8988T (cell line): ENCODE measurements at places on chromosomes 7 and 10.

DNA sequence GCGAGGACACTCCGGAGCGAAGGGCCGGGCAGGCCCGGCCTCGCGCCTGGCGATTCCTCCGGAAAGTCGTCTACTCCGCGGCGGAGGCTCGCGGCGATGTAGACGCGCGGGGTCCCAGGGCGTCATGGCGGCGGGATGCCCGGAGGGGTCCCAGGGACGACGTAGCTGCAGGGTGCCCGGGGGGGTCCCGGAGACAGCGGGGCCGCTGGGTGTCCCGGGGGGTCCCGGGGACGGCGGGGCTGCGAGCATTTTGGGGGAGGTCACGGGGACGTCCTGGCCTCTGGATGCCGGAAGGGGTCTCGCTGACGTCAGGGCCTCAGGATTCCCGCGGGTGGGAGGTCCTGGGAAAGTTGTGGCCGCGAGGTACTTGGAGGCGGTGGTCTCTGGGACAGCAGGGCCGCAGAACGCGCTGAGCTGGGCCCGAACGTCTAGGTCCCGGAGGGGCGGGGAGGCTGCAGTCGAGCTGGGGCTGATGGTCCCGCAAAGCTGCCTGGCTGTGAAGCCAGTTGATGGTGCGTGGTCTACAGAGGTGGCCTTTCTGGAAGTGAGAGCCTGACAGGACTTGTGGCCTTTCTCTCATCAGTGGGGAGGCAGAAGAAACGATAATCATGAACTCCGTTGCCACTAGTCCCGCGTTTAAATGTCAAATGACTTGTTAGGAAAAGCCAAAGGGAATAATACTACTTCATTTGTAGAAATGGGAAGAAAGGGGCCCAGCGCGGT lies 637 bp downstream of the HSPA14 start:
- no peak for DNase-seq

DNA sequence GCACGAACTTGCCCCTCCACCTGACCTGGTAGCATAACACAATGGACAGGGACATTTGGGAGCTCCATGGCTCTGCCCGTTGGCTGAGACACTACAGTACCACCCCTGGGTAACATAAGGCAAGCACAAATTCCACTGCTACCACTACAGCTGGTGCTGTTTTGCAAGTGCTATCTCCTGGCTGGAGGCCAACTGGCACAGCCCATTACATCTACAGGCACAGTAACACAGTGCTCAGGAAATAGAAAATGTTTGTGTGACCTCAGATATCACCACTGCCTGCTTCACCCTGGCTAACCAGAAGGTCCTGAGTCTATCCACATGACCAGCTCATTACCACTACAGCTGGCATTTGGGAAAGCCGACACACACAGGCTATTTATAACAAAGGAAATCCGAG lies 631.1 kb upstream of the MBL2 start:
- no peak for DNase-seq

- DNase-seq = peak; percentile 18
Measured at GRCh38 chr7:134480730-134481129, 21.8 kb upstream of the AKR1B1 start.

DNA sequence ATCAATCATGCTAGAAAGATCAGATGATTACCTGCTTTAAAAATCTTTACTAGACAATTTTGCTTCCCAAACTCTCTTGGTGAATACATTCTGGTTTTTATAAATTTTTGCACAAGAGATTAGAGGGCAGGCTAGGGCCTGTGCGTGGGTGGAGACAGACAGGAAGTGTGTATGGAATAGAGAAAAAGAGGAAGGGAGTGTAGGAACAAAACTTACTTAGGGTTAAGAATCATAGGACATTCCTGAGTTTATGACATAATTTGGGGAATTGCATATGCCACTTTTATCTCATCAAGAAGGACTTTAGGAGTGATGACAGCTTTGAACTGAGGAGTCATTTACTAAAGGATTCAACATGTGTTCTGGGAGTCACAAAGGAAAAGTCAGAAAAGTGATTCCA lies 31.3 kb downstream of the LAMB1 start:
- no peak for DNase-seq

DNA sequence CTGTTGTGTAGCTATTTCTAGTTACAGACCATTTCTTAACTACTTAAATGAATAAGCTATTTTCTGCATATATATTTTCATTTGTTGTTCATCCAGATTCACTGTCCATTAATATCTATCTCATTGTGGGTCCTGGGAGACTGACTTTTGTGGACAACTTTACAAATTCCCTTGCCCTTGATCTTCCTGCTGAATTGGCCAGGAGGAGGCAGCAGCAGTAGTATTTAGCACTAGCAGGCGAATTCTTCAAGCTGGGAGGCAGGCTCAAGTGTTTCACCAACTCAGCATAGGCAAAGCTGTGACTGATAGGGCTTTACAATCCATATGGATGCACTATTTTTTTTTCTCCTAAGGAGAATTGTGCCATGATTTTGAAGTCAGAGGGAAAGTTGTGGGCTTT lies 461.0 kb upstream of the NRG3 start:
- DNase-seq = no peak

DNA sequence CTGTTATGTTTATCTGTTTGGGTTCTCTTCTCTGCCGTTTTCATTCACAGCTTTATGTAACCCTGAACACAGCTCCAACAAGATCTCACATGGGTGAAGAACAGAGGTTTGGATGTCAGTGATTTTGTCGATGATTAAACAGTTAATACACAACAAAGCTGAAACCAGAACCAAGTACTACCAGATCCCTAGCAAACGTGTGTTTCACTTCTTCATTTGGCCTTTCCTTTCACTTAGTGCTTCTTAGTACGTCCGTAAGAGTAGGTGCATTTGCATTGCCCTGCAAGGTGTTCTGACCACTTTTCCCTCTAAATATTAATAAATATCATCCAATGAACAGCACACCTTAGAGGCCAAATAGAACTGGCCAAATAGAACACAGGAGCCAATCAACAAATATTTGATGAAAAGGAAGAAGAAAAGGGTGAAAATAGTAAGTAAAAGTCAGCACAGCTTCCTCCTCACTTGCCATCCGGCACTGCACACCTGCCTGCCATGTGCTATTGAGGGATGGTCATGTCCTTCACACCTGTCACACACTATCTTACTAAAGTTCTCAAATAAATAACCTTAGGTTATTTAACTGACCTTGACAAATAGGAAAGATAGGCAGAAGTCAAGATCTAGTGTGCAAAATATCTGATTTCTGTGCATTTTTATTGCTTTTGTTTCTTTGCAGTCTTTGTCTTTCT lies 252.6 kb upstream of the ANKRD30A start:
- no peak for DNase-seq

DNA sequence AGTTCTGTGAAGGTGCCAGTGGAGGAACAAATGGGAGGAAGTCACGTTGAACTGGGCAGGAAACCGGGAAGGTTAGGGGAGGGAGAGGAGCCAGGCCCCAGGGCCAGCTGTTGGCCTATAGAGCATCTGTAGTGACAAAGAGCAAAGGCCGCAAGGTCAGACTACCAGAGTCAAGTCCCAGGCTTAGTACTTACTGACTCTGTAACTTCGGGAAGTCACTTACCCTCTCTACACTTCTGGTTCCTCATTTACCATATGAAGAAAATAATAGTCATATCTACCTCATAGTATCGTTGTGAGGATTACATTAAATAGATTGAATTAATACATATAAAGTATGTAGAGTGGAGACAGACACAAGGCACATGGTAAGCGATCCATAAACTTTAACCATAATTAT lies 101.8 kb upstream of the FZD1 start:
- no peak for DNase-seq

DNA sequence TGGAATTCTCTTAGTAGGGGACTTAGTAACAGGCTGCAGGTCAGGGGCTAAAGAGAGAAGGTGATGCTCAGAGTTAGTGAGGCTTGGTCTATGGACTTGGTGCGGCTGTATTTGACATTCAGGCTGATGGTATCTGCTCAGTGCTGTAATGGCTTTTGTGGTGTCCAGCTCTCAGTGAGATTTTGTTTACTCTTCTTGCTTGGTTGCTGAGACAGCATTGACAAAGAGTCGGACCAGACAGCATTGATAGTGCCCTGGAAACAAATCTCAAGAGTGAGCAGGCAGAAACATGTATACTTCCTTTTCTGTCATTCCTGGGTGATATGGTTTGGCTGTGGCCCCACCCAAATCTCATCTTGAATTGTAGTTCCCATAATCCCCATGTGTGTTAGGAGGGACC lies 202.0 kb downstream of the STK31 start:
- no peak for DNase-seq

DNA sequence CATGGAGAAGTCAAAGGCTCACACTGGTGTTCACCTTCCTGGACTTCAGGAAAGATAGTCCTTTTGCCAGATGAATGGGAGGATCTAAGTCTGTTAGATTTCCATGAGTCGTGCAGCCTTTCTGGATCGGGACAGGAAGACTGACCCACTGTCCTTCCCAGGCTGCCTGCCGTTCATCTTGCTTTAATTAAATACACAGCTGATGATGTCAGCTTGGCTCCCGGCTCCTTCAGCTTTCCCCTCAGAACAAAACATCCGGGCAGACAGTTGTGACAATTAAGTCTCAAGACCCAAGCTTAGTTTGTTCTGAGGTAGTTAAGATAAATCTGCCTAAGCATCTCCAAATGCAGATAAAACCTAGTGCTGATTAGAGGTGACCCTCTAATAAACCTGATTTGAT lies 58.6 kb downstream of the AUTS2 start:
- DNase-seq = no peak

GRCh38 chr7:79084423-79084822 lies 369.0 kb downstream of the MAGI2 start:
- no peak for DNase-seq

DNA sequence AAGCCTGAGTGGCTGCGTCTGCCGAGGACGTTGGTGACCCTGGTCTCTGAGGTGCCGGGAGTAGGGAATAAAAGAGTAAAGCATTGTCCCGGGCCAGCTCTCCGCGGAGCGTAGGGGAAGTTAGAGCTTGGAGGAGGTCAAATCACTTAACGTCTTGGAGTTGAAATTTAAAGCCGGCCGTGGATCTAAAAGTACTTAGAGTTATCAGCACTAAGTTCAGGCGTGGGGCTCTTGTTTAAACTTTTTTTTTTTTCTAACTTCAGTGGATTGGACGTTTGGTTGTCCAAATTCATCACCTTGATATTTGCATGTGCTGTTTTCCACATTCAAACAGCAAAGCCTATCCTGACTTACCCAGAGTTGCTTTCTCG lies 700 bp downstream of the NIPSNAP2 start:
- DNase-seq = no peak

GRCh38 chr7:78649976-78650375 lies 803.5 kb downstream of the MAGI2 start:
- no peak for DNase-seq

- DNase-seq = no peak
Measured at GRCh38 chr10:117972168-117972837, 74.4 kb downstream of the RAB11FIP2 start.

- DNase-seq = no peak
Measured at GRCh38 chr7:121916211-121916610, 43.2 kb downstream of the PTPRZ1 start.

- peak; percentile 39 for DNase-seq
Measured at GRCh38 chr7:107035446-107035845, 9.1 kb upstream of the PRKAR2B start.

DNA sequence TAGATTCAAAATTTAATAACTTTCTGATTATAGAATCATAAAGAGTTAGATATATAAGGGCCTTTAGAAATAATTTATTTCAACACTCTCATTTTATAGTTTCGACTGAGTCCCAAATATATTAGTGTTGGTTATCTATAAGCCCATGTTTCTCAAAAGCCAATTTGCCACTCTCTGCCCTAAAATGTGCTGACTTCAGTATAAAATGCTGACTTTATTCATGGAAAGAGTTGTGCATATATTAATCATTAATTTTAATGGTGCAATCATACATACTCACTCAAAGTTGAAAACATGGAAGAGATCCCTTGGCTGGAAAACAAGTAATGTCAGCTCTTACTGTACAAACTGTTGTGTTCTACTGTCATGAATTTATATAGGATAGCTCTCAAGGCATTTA lies 19.4 kb downstream of the ZWINT start:
- no peak for DNase-seq

DNA sequence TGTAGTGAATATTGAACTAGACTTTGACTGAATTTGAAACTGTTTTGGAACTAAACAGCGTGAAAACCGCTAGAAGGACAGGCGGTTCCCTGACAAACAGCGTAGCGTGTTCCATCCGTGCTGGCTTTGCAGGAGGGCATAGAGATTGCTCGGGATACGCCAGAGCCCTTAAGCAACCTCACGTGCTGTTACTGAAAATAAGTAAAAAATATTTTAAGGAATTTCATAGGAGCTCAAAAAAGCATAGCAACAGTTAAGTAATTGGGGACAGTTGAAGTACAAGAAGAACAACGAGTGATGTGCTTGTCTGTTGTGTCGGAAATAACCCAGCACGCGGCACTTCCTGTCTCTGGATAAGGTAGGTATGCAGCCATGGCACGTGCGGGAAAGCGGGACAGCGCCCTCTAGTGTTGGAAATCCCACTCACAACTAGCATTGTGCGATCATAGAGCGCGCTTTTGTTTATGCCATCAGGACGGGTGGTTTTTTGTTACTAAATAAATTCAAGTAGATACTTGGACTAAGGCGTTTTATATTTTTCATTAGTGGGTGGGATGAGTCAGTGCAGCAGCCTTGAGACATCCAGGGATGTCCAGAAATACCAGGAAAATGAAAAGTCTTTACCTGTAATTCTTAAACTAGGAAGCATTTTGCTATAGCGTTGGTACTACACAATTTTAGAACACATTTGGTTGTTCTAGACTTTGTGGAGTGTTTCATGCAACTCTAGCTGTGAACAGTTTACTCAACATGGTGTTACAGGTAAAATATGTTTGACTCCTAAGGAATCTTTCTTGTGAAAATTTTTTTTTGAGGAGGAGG lies 50.4 kb downstream of the DNAJB6 start:
- DNase-seq = no peak

DNA sequence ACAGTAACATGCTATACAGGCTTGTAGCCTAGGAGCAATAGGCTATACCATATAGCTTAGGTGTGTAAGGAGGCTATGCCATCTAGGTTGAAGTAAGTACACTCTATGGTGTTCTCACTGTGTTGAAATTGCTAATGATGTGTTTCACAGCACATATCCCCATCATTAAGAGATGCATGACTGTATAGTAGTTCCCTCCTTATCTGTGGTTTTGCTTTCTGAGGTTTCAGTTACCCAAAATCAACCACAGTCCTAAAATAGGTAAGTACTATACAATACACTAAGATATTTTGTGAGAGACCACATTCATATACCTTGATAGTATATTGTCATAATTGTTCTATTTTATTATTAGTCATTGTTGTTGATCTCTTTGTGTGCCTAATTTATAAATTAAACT lies 12.7 kb downstream of the FZD1 start:
- DNase-seq = no peak

DNA sequence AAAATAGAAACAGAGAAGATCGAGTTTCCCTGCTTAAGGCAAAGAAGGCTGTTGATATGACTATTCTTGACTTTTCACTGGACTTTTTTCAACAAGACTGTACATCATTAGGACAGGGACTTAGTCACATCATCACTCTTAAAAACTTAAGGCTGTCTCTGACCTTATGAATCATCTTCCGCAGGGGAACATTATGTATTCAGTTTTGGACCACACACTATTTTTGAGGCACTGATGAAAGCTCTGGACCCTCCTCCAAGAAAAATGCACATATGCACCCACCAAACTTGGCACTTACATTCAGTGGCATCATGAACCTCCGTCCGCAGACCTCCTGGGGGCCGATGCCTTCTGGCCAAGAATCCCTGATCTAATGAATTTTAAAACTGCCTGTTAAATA lies 96.4 kb downstream of the CALD1 start:
- DNase-seq = no peak

- DNase-seq = no peak
Measured at GRCh38 chr7:138458576-138459412, 1.3 kb upstream of the TRIM24 start.

- DNase-seq = no peak
Measured at GRCh38 chr10:126476246-126476645, 88.0 kb upstream of the ADAM12 start.
